ENCODE measurements at places on chromosomes 1 and 21. TPM values are rescaled to one million over a fixed set of nuclear protein-coding genes. Genes with fewer than 3 reads are reported as not detected.

GRCh38 chr1:232166942-232167341, 463.0 kb downstream of the SIPA1L2 start:
- DNase-seq, result no peak

DNA sequence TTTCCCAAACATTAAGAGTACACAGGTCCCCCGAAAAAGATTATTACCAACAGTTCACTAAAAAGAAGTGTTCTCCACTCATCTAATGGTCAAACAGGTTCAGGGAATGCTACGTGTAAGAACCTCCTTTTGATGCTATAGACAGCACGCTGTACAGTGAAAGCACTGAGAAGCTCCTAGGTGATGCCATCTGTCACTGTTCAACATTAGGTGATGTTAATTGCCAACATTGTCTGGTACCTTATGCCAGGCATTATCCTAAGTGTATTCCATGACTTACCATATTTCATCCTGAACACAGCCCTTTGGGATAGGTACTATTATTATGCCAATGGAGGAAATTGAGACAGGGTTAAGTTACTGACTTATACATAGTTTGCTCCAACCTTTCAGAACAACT, 82.1 kb downstream of the DAB1 start:
- no peak for DNase-seq

- no peak for DNase-seq
Measured at GRCh38 chr1:151570819-151571218, 30.7 kb downstream of the TUFT1 start.

GRCh38 chr1:21042929-21043605, 133.6 kb downstream of the EIF4G3 start:
- DNase-seq, result no peak

CSF3R gene
- total RNA-seq, result 13.3 TPM

KRTAP11-1 gene
- total RNA-seq, result not detected

- DNase-seq, result peak; percentile 78
Measured at GRCh38 chr1:181089676-181090544, 1.4 kb downstream of the IER5 start.

CCDC181 gene
- 1.6 TPM for total RNA-seq

- no peak for DNase-seq
Measured at GRCh38 chr1:72288886-72289285, 6.5 kb upstream of the NEGR1 start.

DNA sequence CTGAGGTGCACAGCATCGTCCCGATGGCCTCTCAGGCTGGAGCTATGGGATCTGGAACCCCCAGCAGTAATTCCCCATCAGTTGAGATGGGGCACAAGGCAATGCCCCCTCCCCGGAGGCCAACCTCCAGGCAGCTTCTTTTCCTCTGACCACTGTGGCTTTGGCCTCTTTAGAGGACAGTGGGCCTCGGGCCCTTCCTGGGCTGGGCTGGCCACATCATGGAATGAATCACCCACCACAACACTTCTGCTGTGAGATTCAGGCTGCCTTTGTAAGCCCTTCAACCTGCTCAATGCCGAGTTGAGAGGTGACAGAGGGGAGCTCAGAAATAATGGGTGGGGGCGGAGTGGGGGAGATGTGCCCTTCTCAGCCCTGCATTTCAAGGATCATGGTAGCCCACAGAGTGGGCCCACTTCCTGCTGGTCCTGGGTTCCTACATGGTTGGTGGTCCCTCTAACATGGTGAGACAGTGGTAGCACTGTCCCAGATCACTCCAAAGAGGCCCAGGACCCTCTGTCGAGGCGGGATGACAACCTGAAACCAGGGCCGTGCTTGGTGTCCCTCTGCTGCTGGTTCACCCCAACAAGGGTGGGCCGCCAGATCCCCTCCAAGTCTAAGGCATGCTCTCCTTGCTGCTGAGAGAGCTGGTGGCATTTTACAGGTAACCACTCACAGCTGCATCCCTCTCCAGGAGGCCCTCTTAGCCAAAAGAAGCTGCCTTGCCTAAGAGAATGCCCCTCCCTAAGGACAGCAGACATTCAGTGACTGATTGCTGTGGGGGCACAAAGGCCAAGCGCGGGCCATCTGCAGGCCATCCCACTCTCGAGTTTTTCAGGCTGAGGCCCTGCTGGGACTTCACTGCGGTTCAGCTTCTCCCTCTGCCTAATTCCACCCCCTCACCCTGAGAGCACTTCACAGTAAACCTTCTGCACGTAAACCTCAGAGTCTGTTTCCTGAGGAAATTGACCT, 29.7 kb upstream of the EVA1B start:
- DNase-seq, result no peak

DNA sequence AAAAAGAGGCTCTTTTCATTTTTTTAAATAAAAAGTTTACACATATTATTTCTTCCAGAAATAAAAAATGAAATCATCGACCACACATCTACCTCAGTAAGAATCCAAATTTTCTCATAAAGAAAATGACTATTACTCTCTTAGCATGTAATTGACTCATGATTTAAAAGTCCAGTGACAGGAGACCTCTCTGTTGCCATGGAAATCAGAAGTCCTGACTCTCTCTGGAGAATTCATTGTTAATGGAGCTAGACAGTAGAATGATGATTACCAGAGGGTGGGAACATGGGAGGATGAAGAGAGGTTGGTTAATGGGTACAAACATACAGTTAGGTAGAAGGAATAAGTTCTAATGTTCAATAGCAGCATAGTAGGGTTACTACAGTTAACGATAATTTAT, 5.0 kb upstream of the CLCA4 start:
- no peak for DNase-seq

DNA sequence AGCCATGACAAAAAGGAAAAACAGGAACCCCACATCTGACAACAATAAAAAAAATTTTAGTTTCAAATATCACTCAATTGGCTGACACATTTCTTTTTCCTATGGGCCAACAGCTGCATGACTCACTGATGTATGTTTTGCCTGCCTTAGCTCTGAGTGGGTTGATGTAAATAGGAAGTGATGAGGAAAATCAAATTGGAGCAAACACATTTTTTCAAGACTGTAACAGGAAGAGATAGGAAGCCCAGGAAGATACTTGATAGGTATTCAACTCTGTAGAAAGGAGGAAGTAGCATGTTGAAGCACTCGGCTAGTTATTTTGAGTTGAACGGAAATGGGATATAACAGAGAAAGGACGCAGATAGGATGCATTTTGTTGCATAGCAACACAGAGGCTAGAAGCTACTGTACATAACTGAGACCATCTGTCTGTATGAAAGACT, 168.0 kb upstream of the NR5A2 start:
- DNase-seq, result peak; percentile 40

DNA sequence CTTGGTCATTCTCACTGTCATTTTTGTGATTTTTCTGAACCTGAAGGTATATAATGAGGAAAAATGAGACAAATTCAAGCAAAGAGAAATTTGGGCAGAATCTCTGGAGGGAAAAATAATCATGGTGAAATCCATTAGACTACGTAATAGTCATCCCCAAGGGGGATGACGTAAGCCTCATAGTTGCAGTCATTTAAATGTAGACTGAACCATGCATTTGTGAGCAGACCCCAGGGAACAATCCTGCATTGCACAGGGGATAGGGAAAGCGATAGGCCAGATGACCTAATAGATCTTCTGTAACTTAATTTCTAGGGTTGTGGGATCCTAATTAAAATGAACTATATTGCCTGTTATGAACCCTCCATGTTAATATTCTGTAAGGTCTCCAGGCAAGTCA, 167.4 kb upstream of the C1orf21 start:
- DNase-seq, result no peak

CCDC30 gene
- 5.1 TPM for total RNA-seq

- no peak for DNase-seq
Measured at GRCh38 chr1:218556016-218556415, 210.9 kb downstream of the TGFB2 start.

DNA sequence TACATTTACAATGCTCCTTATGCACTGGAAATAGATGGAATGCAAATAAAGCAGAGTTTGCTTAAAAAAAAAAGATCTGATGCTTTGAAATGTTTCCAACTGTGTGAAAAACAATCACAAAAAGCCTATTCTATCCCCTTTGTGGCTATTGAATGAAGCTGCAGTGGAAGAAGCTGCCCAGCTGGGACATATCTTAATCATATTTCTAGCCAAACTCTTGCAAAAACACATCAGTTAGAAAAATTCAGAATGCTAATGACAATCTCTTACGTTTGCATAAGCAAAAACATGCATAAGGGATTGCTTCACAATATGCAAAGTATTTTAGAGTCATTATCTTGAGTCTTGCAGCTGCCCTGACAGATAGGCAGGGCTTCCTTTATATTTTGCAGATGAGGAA, 526.4 kb upstream of the USP24 start:
- peak; percentile 80 for DNase-seq

DNA sequence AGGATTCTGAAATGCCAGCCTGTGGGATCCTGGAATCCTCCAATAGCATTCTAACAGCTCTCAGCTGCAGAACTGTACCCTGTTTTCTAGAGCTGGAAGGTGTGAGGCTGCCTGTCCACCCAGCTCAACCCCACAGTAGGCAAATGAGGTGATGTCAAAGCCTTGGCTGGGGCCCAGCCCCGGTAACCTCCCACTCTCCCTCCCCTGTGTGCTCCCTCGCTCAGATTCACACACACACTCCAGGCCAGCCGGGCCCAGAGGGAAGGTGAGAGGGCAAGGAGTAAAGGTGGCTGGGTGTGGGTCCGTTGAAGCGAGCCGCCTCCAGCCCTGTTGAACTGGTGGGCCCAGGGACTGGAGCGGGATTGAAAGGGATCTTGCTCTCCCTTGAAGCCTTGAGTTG, at the start of gene BSND:
Gene BSND, plus strand, starts transcription at position 257 of the 400 bp plus-strand sequence. CDS start 254 bp downstream, outside the sequence.
- DNase-seq, result no peak

GRCh38 chr1:154773551-154773950, 96.5 kb downstream of the KCNN3 start:
- no peak for DNase-seq

DNA sequence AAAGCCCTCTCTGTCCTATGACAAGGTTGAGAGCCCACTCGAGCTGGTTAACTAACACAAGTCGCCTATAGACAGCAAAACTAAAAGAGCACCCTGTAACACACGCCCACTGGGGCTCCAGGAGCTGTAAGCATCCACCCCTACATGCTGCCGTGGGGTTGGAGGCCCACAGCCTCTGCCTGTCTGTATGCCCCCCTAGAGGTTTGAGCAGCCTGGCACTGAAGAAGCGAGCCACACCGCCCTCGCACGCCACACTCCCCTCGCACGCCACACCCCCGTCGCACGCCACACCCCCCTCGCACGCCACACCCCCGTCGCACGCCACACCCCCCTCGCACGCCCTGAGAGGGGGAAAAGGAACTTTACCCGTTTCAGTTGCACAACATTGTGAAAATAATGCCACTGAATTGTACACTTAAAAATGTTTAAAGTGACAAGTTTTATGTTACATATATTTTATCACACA, 13.2 kb upstream of the HMGCL start:
- DNase-seq, result peak; percentile 62

GRCh38 chr1:47235806-47236205, 3.8 kb upstream of the TAL1 start:
- no peak for DNase-seq

DMRTA2 gene
- total RNA-seq, result not detected

PSMB2 gene
- 20.1 TPM for total RNA-seq

- no peak for DNase-seq
Measured at GRCh38 chr1:230321341-230321740, 104.8 kb downstream of the PGBD5 start.

- no peak for DNase-seq
Measured at GRCh38 chr1:187516874-187517273, 688.1 kb downstream of the PLA2G4A start.

C8A gene
- total RNA-seq, result not detected

- no peak for DNase-seq
Measured at GRCh38 chr1:47325528-47325927, 8.1 kb upstream of the CMPK1 start.

GRCh38 chr1:21605012-21605715, 64.0 kb downstream of the RAP1GAP start:
- no peak for DNase-seq

DNA sequence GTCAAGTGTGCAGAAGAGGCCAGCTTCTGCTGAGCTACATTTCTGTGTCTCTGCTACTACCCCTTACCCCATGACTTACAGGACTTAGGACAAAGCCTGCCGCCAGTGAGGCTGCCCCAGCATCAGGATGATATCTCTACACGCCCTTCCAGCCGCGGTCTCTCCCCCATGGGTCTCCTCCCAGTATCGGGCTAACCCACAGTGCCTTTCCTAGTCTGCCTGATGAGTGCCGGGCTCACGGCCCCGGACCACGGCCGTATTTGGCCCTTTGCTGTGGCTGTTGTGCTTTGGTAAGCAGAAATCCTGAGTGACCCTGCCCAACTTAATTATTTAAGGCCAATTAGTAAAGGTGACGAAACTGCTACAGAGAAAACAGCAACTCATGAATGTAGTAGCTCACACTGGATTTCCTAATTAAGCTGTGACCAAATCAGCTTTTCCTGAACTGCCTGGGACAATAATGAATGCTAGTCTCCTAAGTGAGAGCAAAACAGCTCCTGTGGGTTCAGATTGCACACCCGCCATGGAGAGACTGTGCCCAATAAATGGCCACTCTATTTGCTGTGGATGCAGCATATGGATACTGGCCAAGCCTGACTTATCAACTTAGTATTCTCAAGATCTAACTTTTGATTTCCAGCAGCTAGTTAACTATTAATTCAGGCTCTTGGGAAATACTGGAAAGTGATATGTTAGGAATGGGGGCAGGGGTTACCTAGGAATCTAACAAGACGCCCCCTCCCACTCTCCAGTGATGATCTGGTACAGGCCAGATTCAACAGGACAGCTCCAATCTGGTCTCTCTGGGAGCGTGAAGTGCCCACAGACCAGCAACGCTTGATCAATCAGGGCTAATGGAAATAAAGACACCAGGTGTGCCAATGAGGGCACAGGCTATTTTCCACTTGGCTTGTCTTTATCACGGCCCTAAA, 123.3 kb upstream of the IFFO2 start:
- DNase-seq, result no peak

- no peak for DNase-seq
Measured at GRCh38 chr1:199843861-199844260, 183.6 kb upstream of the NR5A2 start.

DNA sequence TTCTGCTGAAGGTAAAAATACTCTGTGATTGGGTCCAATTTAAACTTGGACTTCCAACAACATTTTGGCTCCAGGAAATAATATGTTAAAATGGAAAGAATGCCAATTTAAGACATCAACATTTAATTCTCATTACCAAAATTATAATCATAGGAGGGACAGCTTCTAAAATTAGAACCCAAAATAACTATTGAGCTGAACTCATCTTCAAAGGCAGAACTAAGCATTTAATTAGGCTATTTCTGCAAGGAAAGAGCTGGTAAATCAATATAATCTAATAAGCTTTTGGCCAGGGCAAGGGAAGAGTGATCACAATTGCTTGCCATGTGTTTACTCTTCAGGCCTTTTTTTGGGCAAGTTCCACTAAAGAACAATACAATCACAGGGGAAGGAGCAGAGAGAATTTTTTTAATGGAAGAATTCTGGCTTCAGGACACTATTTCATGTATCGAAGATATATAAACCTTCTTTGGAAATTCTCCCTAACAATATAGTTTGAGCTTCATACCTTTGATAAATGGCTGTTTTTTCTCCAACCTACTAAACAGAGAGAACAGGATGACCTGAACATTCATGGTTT, 133.1 kb upstream of the PTBP2 start:
- DNase-seq, result peak; percentile 51

GRCh38 chr1:17045634-17046333, 8.0 kb downstream of the SDHB start:
- peak; percentile 79 for DNase-seq

- no peak for DNase-seq
Measured at GRCh38 chr1:211521102-211521815, 29.3 kb upstream of the RD3 start.

STXBP3 gene
- 59.8 TPM for total RNA-seq
